ENCODE measurements at places on chromosomes 4 and X.

DNA sequence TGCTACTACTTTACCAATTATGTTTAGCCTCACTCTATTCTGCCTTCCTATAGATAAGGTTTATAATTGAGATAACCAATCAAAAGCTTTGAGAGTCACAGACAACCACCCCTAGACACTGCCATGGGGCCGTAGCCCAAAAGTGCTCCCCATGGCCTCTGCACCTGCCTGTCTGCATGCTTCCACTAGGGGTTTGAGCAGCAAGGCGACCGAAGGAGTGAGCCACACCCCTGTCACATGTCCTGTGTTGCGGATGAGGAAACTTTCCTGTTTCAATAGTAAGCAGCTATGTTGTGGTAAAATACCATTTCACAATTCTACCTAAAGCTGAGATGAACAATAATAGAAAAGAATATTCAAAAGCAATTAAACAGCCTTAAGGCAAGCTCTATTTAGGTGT, 856.0 kb upstream of the FRG1 start:
- DNase-seq = no peak

- no peak for DNase-seq
Observed at GRCh38 chr4:40493160-40493559, 136.5 kb downstream of the RBM47 start.

DNA sequence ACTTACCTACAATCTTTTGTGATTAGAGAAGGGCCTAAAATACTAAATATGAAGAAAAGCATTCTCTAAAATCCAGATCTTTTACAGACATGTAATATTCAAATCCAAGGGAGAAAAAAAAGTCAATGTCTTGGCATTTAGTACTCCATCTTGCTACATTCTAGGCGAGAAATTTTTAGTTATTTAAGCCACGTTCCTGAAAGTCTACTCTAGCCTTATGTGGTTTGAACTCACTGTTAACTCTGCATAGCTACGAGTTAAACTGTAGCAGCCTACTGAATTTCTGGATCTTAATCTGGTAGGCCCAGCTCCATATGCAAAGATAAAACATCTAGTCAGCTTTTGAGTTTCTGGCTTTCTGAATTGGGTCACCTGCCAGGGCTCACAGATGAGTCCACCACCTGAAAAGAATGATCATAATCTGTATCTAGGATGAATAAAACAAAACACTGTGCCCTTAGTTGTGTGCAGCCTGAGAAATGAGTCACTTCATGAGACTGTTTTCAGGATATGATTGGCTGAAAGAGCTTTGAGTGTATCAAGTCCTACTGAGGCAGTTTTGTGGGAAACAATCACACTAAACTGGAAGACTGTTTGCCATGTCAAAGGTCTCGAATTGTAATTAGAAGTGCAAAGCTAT, 3.2 kb upstream of the NEK1 start:
- no peak for DNase-seq

DNA sequence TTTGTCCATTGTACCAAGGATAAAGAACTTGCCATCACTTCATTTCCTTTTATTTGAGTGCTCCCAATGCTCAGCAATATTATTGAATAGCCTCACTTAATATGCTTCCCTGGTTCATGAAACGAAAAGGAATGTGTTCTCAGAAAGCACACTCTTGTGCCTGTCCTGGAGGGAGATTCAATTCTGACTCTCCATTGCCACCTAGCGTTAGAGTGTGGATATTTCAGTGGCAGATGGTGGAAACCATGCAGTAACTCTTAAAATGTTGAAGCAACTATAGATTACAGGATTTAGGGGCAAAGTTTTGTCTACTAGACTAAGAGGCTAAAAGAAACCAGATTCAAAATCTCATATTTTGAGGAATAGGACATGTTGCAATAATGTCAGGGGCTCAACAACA, 36.0 kb downstream of the GAB3 start:
- DNase-seq = no peak

DNA sequence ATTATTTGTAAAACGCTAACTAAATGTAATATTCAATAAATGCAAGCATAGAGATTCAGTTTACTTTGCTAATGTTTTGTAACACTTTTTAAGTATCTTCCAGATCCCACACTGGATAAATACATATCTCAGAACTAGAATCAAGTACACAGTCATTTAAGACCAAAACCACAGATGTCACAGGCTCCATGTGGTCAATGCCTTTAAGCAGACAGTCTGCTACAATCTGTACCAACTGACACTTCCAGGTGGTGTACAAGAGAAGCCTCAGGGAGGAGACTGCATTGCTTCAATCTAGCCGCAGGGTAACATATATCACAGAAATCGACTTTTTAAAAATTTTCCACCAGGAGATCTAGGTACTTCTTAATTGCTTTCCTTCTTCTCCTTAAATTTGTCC, 229.6 kb upstream of the DIAPH2 start:
- DNase-seq = no peak

- DNase-seq = no peak
Observed at GRCh38 chrX:72079607-72080006, 52.1 kb downstream of the RTL5 start.

DNA sequence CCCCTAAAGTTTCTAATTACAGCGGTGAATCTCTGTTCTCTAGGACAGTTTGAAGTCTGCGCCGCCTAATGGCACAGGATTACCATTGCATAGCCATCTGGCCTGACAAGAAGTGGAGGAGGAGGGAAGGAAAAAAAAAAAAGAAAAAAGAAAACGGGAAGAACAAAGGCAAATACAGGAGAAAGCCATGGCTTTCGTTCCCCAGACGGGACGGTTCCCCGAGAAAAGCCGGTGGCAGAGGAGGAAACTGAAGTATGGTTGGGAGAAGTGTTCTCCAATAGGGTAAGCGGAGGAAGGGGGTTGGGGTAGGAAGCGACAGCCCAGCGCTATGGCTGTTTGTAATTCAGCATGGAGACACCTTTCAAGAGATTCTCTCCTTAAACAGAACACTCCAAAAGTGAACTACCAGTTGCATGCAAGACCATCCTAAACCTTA, 80.8 kb downstream of the HMGN5 start:
- peak; percentile 24 for DNase-seq

DNA sequence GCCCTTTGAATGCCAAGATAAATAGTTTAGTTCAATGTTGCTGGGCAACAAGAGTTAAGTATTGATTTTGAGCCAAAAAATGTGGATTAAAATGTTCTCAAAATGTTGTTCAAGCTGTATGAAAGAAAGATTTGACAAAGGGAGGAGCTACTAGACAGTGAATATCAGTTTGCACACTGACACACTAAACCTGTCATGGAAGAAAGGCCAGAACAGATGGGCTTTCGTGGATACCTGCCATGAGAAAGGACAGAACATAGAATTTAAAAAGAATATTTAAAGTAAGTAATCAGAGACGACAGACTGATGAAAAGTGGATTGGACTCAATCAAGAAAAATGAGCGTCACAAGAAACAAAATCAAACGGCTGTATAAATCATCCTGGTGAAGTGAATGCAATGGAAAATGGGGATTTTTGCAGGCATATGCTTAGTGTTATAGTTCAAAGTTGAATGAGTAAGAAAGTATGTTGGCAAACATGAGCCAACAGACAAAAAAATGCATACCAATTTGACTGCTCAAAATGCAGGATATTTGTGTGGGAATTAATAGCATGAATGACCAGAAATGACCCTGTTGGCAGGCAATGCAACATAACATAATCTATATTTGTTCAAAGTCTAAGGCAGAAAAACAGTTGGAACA, 7.4 kb downstream of the PCDH18 start:
- DNase-seq = no peak

DNA sequence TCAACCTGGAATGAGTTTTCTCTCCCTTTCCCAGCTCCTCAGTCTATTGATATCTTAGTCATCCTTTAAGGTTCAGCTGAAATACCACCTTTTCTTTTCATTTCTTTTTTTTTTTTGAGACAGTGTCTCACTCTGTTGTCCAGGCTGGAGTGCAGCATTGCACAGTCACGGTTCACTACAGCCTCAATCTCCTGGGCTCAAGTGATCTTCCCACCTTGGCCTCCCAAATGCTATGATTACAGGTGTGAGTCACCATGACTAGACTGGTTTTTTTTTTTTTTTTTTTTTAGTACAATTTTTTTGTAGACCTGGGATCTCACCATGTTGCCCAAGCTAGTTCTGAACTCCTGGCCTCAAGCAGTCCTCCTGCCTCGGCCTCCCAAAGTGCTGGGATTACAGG, 28.9 kb downstream of the AFF1 start:
- no peak for DNase-seq

GRCh38 chrX:39472161-39472560, 625.6 kb downstream of the BCOR start:
- no peak for DNase-seq

GRCh38 chrX:154505734-154506133, 10.3 kb downstream of the FAM3A start:
- DNase-seq = no peak

- DNase-seq = no peak
Observed at GRCh38 chr4:98739751-98740150, 81.3 kb upstream of the TSPAN5 start.

- DNase-seq = no peak
Observed at GRCh38 chr4:41043465-41043864, 170.9 kb downstream of the APBB2 start.

GRCh38 chr4:39365360-39365759, 802 bp downstream of the RFC1 start:
- DNase-seq = no peak

DNA sequence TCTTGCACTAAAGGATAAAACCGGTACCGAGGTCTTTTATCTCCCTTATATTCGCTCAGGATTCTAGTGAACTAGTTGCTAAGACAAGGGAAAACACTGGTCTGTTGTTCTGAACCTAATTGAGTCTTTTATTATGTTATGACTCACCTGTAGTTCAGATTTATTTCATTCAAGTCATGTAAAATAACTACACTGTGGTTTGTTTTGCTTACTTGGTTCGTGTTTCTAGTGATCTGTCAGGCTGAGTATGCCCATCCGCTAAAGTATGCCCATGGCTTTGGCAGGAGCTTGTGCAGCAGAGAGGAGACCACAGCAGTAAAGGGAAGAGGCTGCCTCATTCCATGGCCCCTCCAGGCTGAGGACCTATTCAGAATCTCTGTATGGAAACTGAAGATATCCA, 126.1 kb downstream of the AFF1 start:
- no peak for DNase-seq

DNA sequence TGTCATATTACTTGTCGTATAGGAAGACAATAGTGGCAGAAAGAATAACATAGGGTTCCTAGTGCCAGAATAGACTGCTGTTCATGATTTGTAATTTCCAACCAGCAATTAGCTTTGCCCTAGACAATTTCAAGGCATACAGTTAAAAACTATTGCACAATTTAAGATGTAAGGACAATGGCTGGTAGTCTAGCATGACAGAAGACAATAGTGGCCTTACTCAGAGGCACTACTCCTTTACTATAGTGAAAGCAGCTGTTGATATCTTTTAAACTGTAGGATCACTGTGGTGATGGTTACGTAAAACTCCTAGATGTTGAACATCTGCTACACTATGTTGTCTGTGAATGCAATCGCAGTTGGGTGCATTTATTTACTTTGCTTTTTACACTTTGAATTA, 234.5 kb downstream of the RBMX2 start:
- no peak for DNase-seq

GRCh38 chrX:64758047-64758446, 218.2 kb downstream of the ZC4H2 start:
- no peak for DNase-seq

DNA sequence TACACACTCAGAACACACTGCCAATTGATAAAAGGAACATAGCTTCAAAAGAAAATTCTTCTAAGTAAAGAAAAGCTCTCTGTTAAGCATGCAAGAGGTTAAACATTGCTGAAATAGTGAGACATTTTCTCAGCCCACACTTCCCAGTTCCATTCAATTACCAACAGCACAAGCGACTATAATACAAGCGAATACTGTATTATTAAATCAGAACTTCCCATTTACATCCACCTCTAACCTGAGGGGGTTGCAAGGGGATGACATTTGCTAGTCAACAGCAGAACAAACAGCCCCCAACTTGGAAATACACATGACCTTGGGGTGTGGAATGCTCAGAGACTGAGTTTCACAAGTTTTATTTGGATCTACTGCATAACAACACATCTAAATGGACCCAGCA, 1.1 kb downstream of the FSTL5 start:
- DNase-seq = no peak
